Activated effector memory CD4-positive, alpha-beta T cell treated with Interleukin-2 at 50 U/mL for 16 hours (primary cell): ENCODE measurements at places on chromosomes 12 and 14.

GRCh38 chr12:105218434-105218833 is 17.5 kb downstream of the APPL2 start:
- no peak for DNase-seq

GRCh38 chr14:74502236-74503019 is 8.9 kb downstream of the ISCA2 start:
- no peak for DNase-seq

- no peak for DNase-seq
Observed at GRCh38 chr14:65485516-65485915, 73.0 kb downstream of the FUT8 start.

- no peak for DNase-seq
Observed at GRCh38 chr12:81181691-81182090, 103.8 kb downstream of the ACSS3 start.

DNA sequence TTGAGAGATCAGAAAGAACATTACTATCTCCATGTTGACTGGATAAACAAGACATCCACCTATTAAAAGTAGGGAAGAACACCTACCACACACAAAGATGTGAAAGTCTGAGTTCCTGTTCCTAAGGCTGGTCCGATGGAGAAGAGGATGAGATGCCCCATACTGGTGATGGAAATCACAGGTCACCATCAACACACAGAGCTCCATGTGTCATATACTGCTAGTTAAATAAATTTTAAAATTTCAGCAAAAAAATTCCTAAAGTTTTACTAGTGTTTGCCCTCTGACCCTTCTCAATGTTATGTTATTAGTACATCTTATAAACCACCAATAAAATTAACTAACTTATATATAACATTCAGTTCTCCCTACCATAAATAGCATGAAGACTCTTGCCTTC is 59.1 kb downstream of the KCNA5 start:
- DNase-seq = no peak

- DNase-seq = no peak
Observed at GRCh38 chr14:71488703-71489191, 443.5 kb upstream of the RGS6 start.

GRCh38 chr14:69039288-69039628 is 60.2 kb upstream of the ACTN1 start:
- no peak for DNase-seq

- DNase-seq = no peak
Observed at GRCh38 chr14:56821805-56822610, 11.7 kb upstream of the OTX2 start.

DNA sequence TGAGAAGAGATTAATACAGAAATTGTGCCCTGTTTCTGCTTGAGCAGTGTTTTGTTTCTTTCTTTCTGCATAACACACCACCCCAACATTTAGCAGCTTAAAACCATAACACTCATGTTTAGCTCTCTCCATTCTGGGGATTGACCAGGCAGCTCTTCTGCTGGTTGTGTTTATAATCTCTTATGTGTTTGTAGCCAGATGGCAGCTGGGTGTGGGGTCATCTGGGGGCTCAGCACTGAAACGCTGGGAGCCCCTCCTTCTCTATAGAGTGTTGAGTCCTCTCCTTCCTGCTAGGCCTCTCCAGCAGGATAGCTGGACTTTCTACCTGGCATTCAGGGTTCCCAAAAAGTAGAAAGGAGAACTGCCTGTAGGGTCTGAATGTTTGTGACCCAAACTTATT is 270.6 kb downstream of the TTC8 start:
- DNase-seq = no peak

DNA sequence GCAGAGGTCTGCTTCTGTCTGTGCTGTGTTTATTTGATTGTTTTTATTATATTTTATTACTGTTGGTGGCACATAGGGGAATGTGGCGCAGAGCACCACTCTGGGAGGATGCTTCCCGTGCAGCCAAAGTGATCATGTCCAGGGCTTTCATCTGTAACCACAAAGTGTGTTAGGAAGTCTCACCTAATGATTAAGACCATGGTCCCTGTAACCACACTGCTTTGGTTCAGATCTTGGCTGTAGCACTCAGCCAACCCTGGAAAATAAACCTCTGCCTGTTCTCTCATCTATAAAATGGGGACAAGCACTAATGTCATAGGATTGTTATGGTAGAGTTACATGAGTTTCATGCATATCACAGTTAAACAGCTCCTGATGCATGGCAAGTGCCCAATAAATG is 1.9 kb downstream of the RESF1 start:
- no peak for DNase-seq

DNA sequence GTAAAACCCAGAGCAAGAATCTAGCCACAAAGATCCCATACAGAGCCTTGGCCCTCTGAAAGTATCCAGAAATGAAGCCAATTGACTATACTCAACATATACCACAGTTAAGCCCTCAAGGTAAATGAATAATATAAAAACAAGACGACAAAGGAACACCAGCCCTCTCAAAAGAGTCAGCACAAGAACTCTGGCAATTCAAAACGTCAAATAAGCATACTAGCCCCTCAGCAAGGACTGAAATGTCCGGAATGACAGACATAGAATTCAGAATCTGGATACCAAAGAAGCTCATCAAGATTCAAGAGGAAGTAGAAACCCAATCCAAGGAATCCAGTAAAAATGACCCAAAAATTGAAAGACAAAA is 49.9 kb downstream of the GTF2A1 start:
- DNase-seq = no peak

- DNase-seq = peak; percentile 33
Observed at GRCh38 chr12:49092086-49092815, 2.4 kb downstream of the DHH start.

DNA sequence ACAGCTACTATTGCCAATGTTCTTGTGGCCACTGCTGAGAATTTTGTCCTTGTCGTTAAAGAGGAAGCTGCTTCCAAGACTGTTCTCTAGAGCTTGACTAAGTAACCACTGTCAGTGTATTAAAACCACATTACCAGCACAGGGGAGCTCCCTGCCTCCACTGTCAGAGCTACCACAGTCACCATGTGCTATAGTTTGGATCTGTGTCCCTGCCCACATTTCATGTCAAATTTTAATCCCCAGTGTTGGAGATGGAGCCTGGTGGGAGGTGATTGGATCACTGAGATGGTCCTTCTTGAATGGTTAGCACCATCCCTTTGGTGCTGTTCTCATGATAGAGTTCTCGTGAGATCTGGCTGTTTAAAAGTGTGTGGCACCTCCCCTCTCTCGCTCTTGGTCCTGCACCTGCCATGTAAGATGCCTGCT is 23.2 kb upstream of the RAP1B start:
- DNase-seq = peak; percentile 2

- no peak for DNase-seq
Observed at GRCh38 chr12:123037791-123038190, 57.3 kb downstream of the ARL6IP4 start.

DNA sequence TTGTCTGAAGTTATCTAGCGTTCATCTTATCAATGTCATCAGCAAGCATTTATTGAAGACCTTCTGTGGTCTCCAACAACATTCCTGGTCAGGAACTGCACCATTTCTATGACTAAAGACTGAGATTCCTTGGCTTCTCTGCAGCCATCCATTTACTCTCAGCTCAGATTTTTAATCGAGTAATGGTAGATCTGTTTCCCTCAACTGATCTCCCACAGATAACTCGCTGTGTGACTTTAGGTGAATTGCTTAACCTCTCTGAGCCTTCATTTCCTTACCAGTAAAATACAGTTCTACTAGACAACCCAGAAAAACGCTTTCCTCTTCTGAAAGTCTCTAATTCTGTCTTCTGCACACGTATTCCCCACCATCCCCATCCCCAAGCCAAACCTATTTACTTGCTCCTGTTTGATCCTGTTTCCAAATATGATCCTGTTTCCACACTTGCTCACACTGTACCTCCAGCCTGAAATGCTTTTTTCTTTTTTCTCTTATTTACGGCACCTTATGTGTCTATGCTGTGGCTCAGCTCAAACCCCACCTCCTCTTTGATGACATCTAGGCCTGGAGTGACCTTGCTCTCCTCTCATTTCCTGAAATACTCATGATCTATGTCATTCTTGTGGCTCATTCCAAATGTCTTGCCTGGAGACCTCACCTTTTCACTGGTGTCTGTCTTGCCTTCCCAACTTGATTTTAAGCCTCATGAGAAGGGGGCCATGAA is 21.8 kb downstream of the PLXNC1 start:
- no peak for DNase-seq

GRCh38 chr14:102754370-102755262 is 22.6 kb upstream of the TRAF3 start:
- no peak for DNase-seq

GRCh38 chr12:22447223-22447622 is 97.1 kb downstream of the C2CD5 start:
- DNase-seq = no peak

DNA sequence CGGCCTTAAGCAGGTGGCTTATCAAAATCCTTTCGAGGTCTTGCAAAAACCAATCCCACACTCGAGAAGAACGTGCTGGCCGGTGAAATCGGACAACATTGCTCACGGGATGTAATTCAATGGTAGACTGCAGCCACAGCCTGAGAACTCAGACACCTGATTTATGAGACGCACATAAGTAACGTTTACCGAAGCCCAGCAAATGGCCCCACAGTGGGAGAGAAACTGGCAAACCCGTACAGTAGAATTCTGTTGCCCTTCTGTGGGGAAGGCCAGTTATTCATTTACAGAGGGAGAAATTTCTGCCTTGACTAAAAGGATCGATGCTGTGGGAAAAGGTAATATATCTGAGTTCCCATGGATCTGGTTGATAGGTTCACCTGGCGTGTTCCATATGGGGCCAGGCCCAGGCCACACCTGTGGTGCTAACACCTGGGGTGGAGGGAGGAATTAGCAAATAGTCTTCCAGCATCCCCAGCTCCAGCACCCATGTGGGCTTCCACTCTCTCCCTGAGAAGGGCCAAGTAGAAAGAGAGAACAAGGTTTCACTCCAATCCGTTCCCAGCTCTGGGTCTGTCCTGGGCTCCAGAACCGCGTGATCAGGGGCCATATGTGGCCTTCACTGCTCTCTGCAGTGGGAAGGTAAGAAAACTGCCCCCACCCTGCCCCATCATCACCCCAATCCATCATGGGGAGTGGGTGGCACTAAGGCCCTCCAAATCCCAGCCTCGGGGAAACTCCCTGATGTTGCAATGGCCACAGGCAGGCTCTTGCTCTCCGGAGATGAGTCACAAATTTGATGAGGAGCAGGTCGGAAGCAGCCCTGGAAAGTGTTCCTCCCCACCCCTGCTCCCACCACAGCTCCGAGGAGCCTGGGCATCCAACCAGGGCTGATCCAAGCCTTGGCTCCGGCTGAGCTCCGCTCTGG is 12.7 kb downstream of the BDKRB1 start:
- no peak for DNase-seq

- no peak for DNase-seq
Observed at GRCh38 chr14:89965839-89966238, 10.1 kb downstream of the TDP1 start.

DNA sequence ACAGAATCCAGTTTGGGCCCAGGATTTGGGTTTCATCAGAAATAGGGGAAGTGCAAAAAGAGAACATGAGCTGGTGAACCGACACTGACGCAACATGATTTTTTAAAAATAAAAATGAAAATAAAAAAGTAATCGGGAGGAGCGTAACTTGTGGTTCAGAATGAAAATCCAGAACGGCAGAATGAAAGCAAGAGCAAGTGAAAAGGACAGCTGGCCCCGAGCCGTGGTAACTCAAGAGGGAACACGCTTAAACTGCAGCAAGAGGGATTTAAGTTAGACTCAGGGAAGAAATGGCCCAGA is 1.6 kb downstream of the SLC6A12 start:
- DNase-seq = no peak

- DNase-seq = no peak
Observed at GRCh38 chr14:91377700-91378652, 39.6 kb downstream of the CCDC88C start.

DNA sequence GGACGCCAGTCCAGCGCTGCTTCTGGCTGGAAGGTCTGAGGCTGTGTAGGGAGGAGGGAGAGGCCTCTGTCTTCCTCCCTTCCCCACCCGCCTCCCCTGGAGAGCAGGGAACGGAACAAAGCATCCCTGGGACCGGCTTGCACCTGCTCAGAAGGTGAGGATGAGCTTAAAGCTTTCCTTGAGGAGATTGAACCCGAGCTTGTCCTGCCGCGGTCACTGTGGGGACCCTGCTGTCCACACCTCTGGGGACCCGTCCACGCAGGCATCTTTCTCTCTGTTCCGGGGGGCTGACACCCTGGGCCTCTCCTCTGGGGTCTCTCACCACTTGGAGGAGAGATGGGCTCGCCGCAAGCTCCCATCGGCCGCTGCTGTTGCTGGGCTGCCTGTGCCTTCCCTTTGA is 33.2 kb upstream of the SFSWAP start:
- DNase-seq = no peak

GRCh38 chr12:113860950-113861349 is 105.2 kb downstream of the RBM19 start:
- no peak for DNase-seq

GRCh38 chr12:132386926-132387497 is 57.6 kb upstream of the GALNT9 start:
- no peak for DNase-seq

DNA sequence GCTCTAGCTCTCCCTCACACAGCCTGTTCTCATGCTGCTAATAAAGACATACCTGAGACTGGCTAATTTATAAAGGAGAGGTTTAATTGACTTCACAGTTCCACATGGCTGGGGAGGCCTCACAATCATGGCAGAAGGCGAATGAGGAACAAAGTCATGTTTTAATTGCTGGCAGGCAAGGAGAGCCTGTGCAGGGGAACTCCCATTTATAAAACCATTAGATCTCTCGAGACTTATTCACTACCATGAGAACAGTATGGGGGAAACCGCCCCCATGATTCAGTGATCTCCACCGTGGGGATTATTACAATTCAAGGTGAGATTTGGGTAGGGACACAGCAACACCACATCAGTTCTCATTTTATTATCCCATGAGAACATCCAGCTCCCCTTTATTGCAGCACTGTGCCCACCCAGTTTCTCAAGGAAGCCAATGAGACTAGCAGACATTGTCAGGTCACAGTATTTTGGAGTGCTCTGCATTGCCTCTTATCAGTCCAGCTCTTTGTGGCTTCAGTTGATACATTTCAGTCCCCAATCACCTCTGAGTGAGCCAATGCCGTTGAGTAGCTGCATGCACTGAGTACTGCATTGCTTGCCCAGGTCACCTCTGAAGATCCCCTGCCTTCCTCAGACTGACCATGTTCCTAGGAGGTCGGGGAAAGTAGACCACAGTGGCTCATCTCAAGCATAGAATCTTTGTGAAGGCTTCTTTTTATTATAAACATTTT is 131.2 kb downstream of the CRADD start:
- DNase-seq = no peak
